ENCODE measurements at places on chromosomes 6 and 20.

DNA sequence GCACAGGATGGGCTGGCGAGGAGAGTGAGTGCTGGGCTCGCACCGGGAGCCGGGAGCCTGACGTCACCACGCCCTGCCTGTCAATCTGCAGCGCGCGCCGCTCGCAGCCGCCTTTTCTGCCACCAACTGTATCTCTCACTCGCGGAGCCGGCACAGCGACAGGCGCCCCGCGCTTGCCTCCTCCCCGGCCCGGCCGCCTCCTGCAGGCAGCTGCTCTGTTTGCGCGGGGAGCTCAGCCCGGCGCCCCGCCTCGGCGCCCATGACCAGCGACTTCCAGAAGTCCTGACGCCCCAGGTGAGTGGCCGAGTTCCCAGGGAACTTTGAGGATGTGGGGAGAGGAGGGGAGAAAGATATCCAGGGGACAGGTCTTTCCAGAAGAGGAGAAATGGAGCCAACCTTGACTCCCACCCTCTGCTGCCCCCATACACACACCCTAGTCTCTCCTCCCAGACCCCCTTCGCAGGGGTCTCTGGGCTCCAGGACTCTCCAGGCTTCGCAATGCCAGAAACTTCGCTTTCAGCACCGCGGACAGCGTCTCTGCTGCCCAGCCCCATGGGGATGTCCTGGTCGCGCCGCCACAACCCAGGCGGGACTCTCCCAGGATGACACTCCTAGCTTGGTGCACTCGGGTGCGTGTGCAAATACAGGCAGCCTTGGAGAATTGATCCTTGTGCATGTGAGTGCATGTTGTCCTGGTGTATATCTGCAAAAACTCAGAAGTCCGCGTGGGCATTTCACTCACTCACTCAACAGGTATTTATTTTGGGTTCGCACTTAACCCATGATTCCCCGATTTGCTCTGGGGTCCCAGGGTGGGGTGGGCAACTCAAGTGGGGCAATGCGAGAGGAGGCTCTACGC is at the start of gene GPR6:
TSS of gene GPR6 (plus strand) at position 138 of the 859 bp plus-strand sequence. CDS start 802 bp downstream, outside the sequence.
- DNase-seq, result peak; percentile 1

DNA sequence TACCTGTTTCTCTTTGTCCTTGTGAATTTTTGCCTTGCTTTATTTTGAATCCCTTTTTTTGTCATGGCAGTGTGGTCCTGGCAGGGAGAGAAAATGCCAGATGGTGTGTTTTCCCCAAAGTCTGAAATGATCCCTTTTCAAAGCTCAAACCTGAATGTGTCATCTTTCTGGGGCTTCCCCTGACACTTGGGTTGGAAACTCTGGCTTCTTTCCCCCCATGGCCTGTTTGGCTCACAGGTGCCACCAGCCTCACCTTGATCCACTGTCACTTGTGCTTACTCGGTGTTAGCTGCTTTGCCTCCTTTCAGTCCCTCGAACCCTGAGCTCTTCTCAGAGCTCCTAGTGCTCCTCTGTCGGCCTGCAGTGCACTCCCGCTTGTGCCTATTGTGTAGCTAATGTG is 22.3 kb downstream of the MYBL2 start:
- no peak for DNase-seq

GRCh38 chr6:157909282-157909664 is 72.4 kb upstream of the SYNJ2 start:
- no peak for DNase-seq

- DNase-seq, result no peak
Measured at GRCh38 chr6:135329851-135330803, 149.0 kb downstream of the MYB start.

DNA sequence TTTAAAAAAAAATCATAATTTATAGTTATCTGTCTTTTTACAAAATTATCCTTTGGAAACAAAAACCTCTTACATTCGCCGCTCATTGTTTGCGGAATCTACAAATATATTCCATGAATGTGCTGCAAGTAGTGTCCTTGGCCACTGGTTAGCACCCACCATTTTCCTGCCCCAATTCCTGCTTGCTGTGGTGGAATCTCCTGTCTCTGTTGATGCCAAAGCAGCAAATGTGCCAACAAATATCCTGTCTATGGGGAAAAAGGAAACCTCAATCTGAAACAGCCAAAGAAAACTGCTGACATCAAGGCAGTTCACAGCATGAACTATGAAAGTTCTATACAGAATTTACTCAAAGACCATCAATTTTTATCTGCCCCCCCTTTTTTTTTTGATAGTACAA is 603.6 kb downstream of the COL12A1 start:
- no peak for DNase-seq

DNA sequence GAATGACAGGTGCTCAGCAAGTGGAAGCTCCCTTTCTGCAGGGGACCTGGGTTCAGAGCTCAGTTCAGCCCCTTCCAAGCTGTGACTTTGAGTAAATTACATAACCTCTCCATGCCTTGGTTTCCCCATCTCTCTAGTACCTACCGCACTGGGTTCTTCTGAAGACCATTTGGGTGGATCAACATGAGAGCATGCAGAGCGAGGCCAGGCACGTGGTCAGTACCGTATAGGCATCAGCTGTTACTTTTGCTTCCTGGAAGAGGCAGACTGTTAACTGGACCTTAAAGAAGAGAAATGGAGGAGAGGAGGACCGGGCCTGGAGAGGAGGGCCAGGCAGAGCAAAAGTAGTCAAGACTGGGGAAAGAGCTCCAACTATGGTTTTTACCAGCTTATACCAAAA is 1.7 kb upstream of the MYLK2 start:
- DNase-seq, result no peak

DNA sequence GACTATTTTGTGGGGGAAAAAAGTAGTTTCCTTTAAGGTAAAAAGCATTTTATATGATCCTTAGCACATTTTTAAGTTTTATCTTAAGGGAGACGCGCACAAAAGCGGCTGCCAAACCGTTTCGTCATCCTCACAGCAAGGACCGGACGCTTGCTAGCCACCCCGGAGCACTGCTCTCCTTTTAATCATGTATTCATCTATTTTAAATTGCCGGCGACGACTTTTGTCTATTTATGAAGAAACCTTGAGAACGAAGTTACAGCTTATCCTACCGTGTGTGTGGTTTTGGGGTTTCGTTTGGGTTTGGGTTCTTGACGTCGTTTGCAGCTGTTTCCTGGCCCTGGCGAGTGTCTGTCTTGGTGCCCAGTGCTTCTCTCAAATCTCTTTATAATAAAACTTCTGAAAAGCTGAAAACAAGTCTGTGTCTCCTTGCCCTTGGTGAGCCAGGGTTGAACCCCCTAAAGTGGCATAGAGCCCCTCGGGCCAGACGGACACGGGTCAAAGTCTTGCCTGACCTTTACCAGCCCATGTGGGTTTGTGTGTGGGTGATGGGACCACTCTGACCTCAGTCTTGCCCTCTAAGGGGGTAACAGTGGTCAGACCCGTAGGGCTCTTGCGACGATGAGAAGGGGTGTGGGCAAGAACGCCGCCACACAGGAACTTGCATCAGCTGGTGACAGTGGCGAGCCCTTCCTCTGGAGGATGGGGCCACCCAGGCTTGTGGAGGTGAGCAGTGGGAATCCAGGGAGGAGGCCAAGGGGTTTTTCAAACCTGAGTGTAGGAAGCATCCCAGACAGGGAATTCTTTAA is 117.6 kb downstream of the JPH2 start:
- DNase-seq, result peak; percentile 45

GRCh38 chr6:52389626-52390360 is 27.8 kb downstream of the PAQR8 start:
- DNase-seq, result peak; percentile 56

- no peak for DNase-seq
Measured at GRCh38 chr6:90502866-90503407, 83.9 kb downstream of the MAP3K7 start.

- DNase-seq, result no peak
Measured at GRCh38 chr6:20705741-20706140, 171.5 kb downstream of the CDKAL1 start.

GRCh38 chr20:62122654-62123449 is 577 bp downstream of the LSM14B start:
- peak; percentile 47 for DNase-seq

DNA sequence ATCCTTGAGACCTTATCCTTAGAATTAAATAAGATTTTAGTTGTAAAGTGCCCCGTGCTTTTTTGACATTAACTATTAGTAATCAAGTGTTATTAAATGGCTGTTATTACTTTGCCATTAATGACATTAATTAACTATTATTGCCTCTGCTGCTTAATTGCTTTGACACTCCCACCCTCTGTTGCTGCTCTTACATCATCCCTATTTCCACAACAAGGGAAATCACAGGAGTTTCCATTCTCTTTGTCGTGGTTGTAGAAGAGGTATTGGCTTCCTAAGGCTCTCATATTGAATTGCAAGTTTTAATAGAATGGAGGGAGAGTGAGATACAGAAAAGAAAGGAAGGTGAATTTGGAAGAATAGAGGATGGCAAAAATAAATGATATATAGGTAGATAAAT is 545.8 kb downstream of the MMUT start:
- DNase-seq, result no peak

- DNase-seq, result peak; percentile 53
Measured at GRCh38 chr20:38725931-38726803, 1.9 kb downstream of the SLC32A1 start.

DNA sequence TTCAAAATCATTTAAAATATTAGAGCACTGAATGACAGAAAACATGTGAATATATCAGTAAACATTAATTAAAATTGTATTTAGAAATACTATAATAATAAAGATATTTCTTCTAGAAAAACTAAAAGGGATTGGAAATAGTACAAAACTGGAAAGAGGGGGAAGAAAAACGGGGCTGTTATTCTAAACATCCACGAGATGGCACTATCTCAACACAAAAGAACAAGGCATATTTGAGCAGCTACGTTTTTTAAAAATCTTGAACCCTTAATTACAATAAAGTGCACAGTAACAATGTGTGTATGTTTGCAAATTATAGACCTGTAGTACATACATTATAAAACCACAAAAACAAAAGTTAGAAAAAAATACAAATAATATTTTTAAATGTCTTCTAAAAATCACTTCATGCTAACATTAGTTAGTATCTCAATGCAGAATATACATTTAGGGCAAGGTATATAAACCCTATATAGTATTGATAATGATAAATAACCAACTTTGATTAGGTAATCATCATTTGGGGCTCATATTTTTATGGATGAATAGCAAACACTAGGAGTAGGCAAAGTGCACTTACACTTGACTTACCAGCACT is 42.5 kb upstream of the PNISR start:
- DNase-seq, result no peak

- no peak for DNase-seq
Measured at GRCh38 chr6:64062960-64063683, 427.5 kb downstream of the PHF3 start.

DNA sequence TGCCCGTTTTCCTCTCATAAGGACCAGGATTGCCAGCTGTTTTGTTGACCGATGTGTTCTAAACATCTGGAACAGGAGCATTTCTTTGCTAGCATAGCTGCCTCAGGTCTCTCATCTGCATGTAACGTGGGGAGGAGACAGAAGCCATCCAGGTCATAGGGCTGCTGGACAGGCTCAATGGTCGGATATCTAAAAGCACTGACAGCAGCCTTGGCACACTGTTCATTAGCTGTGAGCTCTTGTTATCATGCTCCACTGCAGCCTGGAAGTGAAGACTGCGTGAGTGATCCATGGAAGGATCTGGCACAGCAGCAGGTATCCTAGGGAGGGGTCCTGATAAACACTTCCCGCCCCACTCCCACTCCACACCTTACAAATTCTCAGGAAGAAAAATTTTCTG is 175.3 kb downstream of the LRFN2 start:
- DNase-seq, result no peak

All from stimulated activated CD4-positive, alpha-beta T cell treated with anti-CD3 and anti-CD28 coated beads, TNF-alpha, amount 100 ng/mL, for 24 hours (primary cell).